ENCODE measurements at places on chromosomes 7 and 10. TPM values are rescaled to one million over a fixed set of nuclear protein-coding genes. Genes with fewer than 3 reads are reported as not detected.

DNA sequence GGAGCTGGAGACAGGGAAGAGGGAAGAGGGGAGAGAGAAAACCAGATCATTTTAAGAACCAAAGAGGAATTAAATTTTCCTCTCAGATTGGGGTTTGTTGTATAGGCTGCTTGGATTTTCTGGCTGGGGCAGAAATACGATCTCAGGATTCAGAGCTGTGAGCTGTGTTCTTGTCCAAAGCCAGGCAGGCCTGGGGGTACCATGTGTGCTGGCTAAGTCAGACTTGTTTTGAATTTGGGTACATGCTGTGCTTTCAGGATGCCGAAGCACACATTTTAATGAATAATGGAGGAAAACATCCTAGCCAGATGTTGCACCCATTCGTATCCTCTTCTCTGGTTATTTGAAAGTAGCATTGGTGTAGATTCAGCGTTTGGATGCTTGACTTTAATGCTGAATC, 170.3 kb upstream of the PODXL start:
- no peak for DNase-seq

DNA sequence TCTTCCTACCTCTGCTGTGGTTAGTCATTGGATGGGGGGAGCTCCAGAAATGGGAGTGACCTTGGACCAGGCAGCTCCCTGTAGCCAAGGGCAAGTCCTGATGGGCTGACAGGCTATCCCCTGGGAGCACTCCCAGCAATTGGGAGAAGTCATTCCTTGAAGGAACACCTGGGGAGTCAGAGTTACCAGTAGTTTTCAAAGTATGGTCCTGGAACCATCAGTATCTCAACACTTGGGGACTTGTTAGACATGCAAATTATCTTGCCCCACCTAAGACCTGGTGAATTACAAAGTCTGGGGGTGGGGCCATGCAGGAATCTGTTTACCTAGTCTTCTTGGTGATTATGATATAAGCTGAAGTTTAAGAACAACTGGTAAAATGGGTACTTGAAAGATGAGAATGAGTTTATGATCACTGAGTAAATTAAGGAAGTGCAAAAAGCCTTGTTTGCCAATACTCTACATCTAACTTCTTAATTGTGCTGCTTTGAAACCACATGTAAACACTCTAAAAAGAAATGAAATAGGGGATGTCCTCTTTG, 287.3 kb upstream of the LRRN3 start:
- DNase-seq, result no peak

DNA sequence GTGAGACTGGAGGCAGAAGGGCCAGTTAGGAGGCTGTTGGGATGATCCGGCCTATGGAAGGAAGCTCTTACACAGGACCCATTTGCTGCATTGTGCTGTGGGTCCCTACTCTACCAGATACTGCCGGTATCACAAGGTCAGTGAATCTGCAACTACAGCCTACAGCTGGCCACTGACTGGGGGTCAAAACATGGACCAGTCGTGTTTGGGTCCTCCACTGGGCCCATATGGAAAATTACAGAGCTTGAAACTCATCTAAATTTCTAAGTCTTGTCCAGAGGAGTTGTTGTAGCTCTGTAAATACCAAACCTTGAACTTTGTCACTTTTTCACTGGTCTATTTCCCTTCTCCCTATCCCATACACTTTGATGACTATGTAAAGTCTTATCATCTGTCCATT, 5.6 kb upstream of the NUP205 start:
- DNase-seq, result no peak

GRCh38 chr10:74194999-74195398, 44.0 kb downstream of the ADK start:
- no peak for DNase-seq

DNA sequence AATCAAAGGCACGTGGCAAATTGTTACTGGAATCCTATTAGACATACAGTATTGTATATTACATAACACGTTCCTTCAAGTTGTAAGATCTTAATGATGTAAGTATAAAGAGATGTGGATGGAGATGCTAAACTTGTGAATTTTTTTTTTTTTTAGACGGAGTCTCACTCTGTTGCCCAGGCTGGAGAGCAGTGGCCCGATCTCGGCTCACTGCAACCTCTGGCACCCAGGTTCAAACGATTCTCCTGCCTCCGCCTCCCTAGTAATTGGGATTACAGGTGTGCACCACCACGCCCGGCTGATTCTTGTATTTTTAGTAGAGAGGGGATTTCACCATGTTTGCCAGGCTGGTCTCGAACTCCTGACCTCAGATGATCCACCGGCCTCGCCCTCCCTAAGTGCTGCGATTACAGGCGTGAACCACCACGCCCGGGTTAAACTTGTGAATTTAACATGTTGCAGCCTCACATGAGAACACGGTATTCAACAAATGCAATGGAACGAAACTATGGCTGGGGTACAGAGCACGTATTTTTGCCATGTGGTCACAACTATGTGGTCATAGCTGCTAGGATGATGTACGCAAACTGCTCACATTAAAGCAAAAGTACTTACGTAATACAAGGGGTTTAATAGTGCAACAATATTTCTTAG, 818 bp upstream of the SUPV3L1 start:
- DNase-seq, result no peak

DNA sequence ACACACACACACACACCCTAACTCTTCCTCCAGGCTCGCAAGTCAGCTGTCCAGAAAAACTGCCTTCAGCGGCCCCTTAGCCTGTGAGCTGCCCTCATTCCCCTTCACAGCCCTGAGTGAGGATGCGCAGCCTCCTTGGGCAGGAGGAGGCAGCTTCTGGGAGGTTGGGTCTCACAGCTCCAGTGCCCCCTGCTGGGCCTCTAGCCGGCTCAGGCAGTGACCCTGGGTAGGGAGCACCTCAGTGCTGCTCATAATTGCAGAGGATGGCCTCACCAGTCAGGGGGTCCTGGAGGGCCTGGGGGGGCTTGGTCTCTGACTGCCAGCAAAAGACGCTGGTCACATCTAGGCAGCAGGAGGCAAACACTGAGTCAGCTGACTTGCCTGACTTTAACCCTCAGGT, 43.7 kb downstream of the ZNF273 start:
- no peak for DNase-seq

DNA sequence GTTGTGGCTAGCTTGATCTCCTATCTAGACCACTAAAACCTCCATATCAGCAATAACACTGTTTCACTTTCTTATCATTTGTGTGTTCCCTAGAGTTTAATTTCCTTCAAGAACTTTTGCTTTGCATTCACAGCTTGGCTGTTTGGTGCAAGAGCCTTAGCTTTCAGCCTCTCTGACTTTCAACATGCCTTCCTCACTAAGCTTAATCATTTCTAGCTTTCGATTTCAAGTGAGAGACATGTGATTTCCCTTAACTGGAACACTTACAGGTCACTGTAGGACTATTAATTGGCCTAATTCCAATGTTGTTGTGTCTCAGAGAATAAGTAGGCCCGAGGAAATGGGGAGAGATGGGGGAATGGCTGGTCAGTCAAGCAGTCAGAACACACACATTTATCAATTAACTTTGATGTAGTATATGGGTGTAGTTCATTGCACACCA, 10.6 kb upstream of the BPGM start:
- no peak for DNase-seq

- DNase-seq, result no peak
Observed at GRCh38 chr10:19930936-19931893, 115.0 kb downstream of the PLXDC2 start.

DNA sequence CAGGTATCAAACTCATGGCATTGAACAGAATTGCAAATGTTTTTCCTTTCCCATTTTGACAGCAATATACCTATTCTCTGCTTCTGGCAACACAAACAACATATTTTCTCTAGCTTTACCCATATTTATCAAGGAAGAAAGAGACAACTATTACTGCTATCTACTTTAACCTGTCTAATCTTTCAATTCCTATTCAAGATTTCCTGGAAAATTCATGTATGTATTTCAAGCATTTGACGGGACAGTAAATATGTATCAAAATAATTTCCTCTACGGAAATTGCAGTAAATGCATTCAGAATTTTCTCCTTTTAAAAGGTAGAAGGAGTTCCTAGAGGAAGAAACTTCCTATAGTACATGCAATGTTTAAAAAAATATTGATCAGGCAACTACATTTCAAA, 179.3 kb upstream of the LRRN3 start:
- DNase-seq, result no peak

DNA sequence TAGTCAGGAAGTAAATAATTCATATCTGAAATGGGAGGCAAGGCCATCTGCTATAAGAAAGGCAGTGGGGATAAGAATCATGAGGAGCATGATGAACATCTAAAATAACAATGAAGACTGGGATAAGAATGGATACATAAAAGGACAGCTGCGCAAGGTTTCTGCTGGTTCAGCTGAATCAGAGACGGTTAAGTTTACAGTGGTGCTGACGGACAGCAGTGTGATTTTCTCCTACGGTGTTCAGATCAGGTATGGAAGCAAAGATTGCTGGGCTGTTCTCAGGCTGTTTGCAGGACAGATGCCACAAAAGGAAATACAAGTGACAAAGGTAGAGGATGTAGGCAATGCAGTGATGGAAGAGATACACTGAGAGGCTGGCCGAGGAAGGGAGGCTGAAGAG, 8.4 kb downstream of the CYCS start:
- no peak for DNase-seq

- DNase-seq, result no peak
Observed at GRCh38 chr7:4670791-4671190, 11.3 kb upstream of the FOXK1 start.

DNA sequence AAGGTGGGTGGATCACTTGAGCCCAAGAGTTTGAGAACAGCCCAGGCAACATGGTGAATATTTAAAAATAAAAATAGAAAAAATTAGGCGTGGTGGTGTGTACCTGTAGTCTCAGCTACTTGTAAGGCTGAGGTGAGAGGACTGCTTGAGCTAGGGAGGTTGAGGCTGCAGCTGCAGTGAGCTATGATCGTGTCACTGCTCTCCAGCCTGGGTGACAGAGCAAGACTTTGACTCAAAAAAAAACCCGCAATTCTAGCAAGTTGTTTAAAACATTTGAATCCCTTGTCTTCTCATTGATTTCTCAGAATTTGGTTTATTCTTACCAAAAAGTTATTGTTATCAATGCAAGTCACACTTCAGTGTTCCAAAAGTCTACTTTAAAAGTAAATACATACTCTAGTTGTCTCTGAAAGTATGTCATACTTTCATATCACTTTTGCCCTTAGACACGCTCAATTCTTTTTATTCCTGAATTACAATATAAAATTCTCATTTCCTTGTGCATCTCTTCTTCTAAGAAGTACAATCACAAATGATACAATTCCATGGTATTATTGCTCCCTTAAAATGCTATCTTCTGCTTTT, 6.3 kb downstream of the EPC1 start:
- DNase-seq, result no peak

The DEPP1 gene
- total RNA-seq, result 35.1 TPM

The COL1A2 gene
- 62.9 TPM for total RNA-seq

The ADAM12 gene
- total RNA-seq, result 0.38 TPM

The FAM107B gene
- 3.3 TPM for total RNA-seq

The CDK6 gene
- total RNA-seq, result 22.3 TPM

The ADRA2A gene
- total RNA-seq, result 0.67 TPM

The AIFM2 gene
- 20.2 TPM for total RNA-seq
